ENCODE measurements at places on chromosomes 1 and 21.

DNA sequence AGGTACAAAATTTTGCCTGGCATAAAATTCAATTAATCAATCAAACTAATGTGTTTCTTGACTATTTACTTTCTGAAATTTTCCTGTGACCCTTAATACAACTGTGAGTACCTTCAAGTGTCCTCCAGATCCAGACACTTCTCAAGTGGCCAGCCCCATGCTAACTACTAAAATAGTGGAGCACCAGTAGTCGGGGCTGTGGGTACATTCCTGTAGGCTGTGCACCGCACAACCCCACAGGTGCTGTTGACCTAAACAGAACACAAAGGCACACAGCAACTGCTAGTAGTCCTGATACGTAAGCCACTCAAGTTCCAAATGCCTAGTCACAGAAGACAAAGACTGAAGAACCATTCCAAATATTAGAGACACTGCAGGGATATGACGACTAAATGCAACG lies 36.6 kb downstream of the TMEM50B start:
- DNase-seq, result peak; percentile 71

GRCh38 chr21:36297938-36298572 lies 21.9 kb upstream of the MORC3 start:
- DNase-seq, result peak; percentile 92

GRCh38 chr1:212595787-212596714 lies 12.5 kb upstream of the ATF3 start:
- DNase-seq, result no peak

DNA sequence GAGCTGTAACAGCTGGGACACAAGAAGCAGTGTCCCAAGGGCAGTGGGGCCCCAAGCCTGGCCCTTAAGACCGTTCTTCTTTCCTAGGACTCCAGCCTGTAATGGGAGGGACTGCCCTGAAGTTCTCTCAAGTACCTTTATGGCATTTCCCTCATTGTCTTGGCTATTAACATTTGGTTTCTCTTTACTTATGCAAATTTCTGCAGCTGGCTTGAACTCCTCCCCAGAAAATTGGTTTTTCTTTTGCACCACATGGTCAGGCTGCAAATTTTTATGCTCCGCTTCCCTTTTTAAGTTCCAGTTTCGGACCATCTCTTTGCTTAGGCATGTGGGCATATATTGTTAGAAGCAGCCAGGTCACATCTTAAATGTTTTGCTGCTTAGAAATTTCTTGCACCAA lies 3.1 kb upstream of the MROH9 start:
- no peak for DNase-seq

DNA sequence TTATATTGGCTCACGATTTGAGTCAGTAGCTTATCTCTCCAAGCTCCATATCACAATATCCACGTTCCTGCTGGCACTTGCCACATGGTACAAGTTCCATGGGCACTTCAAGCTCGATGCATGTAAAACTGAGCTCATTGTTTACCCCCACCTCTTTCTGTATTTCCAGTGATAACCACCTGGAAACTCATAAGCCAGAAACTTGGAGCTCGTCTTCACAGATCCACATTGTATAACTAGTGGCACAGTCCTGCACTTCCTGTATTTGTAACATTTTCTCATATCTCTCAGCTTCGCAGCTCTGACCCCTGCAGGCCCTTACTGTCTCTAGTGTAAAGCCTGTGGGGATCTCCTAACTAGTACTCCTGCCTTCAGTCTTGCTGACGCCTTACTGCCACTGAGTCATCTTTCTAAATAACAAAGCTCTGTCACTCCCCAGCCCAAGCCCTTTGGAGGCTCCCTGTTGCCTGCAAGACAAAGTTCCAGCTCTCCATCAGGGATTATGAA lies 6.5 kb upstream of the C2CD4D start:
- DNase-seq, result no peak

DNA sequence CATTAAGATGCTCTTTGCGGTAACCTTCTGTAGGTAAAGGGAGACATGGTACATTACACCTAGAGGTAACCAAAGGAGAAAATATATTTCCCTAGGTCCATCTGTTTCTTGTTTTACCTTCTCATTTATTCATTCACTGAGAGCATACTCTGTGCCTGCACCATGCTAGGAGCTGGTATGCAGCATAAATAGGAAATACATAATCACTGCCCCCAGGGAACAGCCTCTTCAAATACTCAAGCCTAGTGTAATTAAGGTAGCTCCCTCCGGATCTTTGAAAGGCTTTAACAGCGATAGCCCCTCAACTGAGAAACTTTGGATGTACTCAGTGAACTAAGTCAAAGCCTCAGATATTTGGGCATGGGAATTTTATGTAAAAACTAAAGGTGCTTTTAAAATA lies 123.6 kb downstream of the GABPA start:
- DNase-seq, result no peak

DNA sequence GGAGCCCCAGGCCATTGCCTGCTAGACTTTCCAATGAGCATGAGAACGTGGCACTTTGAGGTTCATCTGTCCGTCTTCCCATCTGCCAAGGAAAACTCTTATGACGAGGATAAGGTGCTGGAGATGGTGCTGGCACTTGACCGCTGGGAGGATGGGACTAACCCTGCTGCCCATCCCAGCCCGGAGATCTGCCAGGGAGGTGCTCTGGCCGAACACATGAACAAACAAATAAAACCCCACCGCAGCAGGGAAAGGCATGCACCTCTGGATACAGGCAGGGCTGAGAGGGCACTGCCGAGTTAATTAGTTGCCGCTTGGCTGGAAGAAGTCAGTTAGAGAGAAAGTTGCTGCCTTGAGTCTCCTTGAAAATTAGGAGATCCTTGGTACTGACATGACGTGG lies 308.4 kb downstream of the AJAP1 start:
- DNase-seq, result no peak

GRCh38 chr1:40318970-40319621 lies 2.0 kb upstream of the COL9A2 start:
- no peak for DNase-seq

- DNase-seq, result peak; percentile 93
Measured at GRCh38 chr1:110630839-110631663, 24.9 kb upstream of the KCNA2 start.

DNA sequence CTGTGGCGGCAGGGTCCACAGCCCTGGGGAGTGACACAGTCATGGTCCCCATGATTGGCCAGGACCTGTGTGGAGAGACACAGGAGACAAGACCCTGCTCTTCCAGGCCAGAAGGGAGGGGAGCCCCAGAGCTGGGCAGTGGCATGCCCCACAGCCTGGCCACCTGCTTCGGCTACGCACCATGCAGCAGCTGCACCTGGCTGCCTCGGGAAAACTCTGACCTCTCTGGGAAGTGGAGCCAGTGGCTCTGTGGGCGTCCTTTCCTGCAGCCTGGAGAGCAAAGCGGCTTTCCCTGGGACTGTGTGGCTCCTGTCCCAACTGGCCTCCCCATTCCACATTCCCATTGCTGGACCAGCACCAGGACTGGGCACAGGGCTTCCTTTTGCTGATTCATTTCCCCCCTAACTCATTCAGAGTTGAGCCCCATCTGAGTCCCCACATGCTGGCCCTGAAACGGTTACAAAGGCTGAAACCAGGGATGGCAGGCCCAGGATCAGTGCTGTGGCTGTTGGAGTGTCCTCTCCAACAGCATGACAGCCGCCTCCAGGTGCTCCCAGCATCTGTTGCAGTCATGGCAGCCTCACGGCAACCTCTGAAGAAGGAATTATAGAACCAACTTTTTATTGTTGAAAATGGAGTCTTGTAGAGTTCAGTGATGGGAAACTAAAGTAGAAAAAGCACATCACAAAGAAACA lies 15.0 kb downstream of the OXCT2 start:
- no peak for DNase-seq

GRCh38 chr1:197096137-197096536 lies 29.1 kb upstream of the F13B start:
- DNase-seq, result no peak

Measured in lower leg skin (tissue), 4 donors.